Thymus (tissue), 14 donors: ENCODE measurements at places on chromosomes 5 and 9. TPM values are rescaled to one million over a fixed set of nuclear protein-coding genes. Genes with fewer than 3 reads are reported as not detected.

DNA sequence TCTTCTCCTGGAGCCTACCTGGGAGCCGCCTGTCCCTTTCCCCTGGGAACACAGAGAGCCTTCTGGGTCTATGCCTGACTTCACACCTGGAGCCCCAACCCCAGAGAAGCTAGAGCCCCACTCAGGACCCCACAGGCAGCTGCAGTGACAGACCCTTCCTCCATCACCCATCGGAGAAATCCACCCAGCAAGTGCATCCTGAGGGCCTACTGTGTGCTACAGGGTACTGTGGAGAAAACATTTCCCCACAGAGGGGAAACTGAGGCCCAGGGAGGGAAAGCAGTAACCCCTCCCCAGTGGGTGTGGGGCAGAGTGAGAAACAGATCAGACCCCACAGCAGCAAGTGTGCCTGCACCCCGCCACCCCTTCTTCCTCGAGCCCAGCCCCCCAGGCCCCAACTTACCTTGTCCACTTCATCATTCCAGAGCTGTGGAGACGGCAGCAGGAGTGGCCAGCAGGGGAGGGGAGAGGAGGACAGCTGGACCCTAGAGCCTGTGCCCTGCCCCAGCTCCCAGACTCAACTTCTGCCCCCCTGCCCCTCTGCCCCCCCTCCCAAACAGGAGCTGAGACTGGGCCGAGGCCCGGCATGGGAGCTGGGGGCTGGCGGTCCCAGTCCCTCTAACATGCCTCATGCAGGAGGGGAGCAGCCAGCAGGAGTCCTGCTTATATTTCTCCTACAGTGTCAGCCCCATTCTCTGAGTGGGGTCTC, 17.7 kb downstream of the SH3GLB2 start:
- DNase-seq: no peak

DNA sequence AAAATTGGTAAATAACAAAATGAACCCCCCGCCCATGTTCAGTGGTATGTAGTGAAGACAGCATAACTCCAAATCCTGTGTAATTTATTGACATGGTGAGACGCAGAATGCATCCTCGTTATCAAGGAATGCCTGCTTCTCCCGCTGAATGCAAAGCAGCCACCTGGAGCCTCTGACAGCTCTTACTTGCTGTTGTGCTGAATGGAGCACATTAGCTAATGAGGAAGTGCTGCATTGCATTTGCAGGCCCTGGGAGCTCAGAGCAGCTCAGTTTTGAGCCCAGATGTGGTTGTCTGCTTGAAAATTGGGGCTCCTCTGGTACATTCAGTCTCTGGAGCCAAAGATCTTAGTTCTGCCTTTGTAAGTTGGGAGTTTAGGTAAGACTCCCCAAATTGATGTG, 28.9 kb downstream of the PLAC8L1 start:
- DNase-seq: no peak

The IL3 gene
- total RNA-seq: not detected

The ADAMTSL2 gene
- total RNA-seq: 1.7 TPM

The FBLL1 gene
- 0.14 TPM for total RNA-seq
